ENCODE measurements at places on chromosomes 7 and 10. TPM values are rescaled to one million over a fixed set of nuclear protein-coding genes. Genes with fewer than 3 reads are reported as not detected.

DNA sequence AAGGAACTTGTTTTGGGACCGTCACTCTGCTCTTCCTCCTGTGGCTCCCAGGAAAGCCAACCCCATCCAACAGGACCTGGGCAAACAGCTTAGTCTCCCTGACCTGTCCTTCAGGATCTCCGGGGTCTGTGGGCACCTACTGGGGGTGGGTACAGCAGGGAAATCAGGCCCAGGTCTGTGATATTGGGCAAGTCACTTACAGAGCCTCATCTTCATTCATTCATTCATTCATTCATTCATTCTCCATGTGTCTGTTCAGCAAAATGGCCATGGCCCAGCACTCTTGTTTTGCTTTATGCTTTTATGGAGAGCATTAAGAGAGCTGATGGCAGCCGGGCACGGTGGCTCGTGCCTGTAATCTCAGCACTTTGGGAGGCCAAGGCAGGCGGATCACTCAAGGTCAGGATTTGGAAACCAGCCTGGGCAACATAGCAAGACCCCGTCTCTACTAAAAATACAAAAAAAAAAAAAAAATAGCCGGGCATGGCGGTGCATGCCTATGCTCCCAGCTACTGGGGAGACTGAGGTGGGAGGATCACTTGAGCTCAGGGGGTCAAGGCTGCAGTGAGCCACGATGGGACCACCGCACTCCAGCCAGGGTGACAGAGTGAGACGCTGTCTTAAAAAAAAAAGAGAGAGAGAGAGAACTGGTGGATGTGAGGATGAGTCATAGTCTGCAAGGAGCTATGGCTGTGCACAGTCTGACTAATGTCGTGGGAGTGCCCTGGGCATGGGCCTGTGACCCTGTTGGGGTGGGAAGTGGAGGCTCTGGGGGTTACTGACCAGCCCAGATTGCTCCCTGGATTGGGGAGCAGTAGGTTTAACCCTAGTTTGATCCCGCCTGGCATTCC, 54.3 kb downstream of the CLIP2 start:
- DNase-seq, result no peak

Gene NKX6-2
- total RNA-seq, result 0.49 TPM

Gene HECTD2
- 13.3 TPM for total RNA-seq

Gene ZNF239
- total RNA-seq, result 3.2 TPM

Gene AS3MT
- total RNA-seq, result 3.2 TPM

- DNase-seq, result no peak
Measured at GRCh38 chr7:21059069-21059468, 272.4 kb upstream of the SP8 start.

Gene OR2A42
- total RNA-seq, result not detected

- DNase-seq, result no peak
Measured at GRCh38 chr10:101997803-101998202, 58.2 kb downstream of the ARMH3 start.

- DNase-seq, result no peak
Measured at GRCh38 chr7:28041508-28042314, 138.9 kb downstream of the JAZF1 start.

Gene SPDYE2
- not detected for total RNA-seq

Gene SPACDR
- total RNA-seq, result not detected

DNA sequence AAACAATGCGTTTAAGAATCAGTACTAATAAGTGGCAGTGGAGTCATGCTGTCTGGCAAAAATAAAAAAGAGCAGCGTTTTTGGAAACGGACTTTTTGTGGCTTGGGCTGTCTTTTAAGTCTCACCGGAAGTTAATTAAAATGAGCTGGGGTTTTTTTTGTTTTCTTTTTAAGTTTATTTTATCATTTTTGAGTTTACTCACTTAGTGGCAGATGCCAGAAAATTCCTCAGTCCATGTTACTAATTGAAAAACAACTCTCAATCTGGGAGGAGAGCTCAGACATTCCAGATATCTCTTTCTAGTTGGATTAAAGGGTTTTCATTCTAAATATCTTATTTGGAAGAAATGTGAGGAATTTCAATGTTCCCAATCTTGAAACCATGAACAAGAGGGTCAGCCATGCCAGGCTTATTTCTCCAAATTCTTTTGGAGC, 133.8 kb upstream of the AGR3 start:
- no peak for DNase-seq

DNA sequence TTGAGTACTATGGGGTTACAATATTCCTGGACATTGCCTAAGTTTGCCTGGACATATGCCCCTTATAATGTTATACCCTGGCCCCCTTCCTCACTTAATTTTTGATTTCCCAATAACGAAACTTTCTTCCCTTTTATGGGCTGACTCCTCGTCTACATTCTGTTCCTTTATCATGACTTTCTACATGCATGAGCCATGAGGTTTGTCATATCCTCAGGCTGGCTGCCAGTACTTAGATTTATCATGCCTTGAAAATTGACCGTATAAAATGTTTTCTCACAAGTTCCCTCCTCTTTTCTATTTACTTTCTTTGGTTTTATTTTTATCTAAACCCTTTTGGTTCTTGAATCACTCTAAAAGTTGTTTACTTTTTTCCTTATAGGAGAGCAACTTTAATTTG, 4.7 kb downstream of the DNAH11 start:
- no peak for DNase-seq

All from vagina (tissue), 2 donors.